ENCODE measurements at places on chromosomes 12 and 14. TPM values are rescaled to one million over a fixed set of nuclear protein-coding genes. Genes with fewer than 3 reads are reported as not detected.
A peak's percentile ranks its signal among the peaks of the same experiment; 100 is the strongest.

The SERPINA3 gene
- total RNA-seq: 248 TPM

The CLEC4D gene
- total RNA-seq: not detected

The GPR137C gene
- total RNA-seq: 0.50 TPM

The KLRF2 gene
- not detected for total RNA-seq

- H3K4me3 ChIP-seq: peak overlapping the region; percentile 11
- no peaks in the 10 kb centered on the region for H3K36me3 ChIP-seq
- H3K27ac ChIP-seq: peak overlapping the region; percentile 71
Observed at GRCh38 chr12:11724888-11725311, 75.4 kb downstream of the ETV6 start.

DNA sequence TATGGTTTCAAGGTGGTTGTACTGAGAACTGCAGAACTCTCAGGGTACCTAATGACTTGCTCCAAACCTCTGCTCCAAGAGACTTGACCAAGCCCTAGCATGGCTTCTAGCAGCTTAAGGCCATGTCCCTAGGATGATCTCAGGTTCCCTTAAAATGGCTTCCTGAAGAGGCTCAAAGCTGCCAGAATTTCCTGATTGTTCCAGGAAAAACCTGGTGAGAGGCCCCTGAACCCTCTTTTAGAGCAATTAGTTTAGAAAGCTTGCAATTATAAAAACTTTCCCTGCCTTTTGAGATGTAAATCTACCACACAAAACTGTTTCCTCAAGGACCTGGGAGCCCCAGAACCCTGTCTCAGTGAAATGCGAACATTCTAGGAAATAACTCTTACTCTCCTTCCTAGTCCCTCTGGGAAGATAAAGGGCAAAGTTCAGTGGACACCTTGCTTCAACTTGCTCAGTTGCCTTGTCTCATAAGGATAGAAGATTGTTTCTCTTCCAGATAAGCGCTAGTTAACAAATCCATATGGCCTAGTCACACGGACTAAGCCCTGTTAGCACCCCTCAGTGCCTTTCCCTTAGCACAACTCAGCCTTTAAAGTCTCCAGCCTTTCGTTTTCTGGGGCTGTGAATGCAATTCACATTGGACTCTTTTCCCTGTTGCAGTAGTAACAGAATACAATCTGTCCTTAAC lies 2.5 kb downstream of the CMAS start:
- peaks cover 48% of the 10 kb centered on the region for H3K4me1 ChIP-seq
- H3K27me3 ChIP-seq: no peaks in the 10 kb centered on the region
- no peak overlapping the region for H3K27ac ChIP-seq
- no peak for DNase-seq
- no peak overlapping the region for H3K4me3 ChIP-seq

GRCh38 chr12:27548301-27549199 lies 24.5 kb downstream of the PPFIBP1 start:
- no peaks in the 10 kb centered on the region for H3K27me3 ChIP-seq
- no peak overlapping the region for H3K4me3 ChIP-seq
- H3K27ac ChIP-seq: peak overlapping the region; percentile 65
- peaks cover 62% of the 10 kb centered on the region for H3K4me1 ChIP-seq
- no peak for DNase-seq
- H3K36me3 ChIP-seq: no peaks in the 10 kb centered on the region

DNA sequence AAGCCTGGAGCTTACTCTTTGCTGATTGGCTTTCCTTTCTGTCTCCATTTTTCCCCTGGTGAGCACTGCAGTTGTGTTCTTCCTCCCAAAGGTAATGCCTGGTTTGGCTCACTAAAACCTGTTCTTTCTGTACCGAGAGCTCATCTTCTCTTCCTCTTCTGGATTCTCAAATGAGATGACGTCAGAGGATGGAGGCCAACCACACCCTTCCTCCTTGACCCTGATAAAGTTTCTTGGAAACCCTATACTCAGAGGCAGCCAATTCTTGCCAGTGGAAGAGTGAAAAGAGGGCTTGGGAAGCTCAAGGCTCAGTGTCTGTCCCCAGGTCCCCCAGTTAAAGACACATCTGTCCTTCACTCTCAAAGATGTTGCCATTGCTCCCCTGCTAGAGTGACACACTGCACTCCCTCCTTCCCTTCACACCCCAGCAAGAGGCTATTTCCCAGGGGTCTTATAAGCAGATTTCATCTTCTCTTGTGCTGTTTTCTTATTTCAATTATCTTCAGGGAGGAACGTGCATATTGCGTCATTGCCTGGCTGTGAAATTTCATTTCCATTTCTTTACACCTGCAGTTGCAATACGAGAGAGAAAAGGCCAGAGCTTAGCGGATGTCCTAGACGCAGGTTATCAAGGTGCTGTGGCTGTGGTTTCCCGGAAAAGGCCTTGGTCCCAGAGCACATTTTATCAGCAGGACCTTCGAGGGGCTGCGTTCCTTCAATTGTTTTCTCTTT lies 27.3 kb downstream of the NTF3 start:
- H3K4me1 ChIP-seq: peaks cover 10% of the 10 kb centered on the region
- no peak overlapping the region for H3K4me3 ChIP-seq
- no peak overlapping the region for H3K27ac ChIP-seq
- no peaks in the 10 kb centered on the region for H3K36me3 ChIP-seq

GRCh38 chr12:91529829-91530228 lies 347.2 kb upstream of the DCN start:
- H3K36me3 ChIP-seq: no peaks in the 10 kb centered on the region
- no peaks in the 10 kb centered on the region for H3K4me1 ChIP-seq
- H3K4me3 ChIP-seq: no peak overlapping the region
- no peak for DNase-seq
- no peaks in the 10 kb centered on the region for H3K27me3 ChIP-seq
- no peak overlapping the region for H3K27ac ChIP-seq

DNA sequence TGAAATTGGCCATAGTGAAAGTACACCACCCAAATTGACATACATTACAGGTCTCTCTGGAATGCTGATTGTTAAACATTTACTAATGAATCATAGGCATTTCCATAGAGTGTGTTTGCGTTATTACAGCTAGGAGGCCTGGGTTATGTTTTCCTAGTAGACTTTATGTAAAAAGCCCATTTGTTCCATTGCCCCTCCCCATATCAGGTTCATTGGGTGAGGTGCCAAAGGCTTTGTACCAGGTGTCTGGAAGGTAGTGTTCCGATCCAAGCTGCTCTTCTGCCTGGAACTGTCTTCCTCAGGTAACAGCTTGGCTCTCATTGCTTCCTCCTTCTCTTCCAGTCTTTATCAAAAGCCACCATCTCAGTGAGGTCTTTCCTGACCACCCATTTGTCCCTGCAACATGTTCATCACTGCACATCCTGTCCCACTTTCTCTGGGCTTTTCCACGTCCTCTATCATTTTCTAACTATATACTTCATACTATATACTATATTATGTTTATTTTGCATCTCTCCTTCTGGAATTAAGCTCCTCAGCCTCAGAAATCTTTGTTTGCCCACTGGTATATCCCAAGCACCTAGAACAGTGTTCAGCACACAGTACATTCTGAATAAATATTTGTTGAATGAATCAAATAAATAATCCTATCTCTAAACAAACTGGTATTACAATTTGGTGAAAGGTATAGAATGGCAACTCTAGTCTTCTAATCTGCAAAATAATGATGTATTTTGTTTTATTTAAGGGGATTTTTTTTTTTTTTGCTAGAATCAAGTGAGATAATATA lies 252.3 kb downstream of the KTN1 start:
- no peaks in the 10 kb centered on the region for H3K36me3 ChIP-seq
- no peaks in the 10 kb centered on the region for H3K4me1 ChIP-seq

GRCh38 chr12:58513852-58514251 lies 406.5 kb downstream of the LRIG3 start:
- H3K4me1 ChIP-seq: no peaks in the 10 kb centered on the region
- no peaks in the 10 kb centered on the region for H3K36me3 ChIP-seq
- H3K27me3 ChIP-seq: no peaks in the 10 kb centered on the region
- no peak overlapping the region for H3K4me3 ChIP-seq
- peak; percentile 62 for DNase-seq

- no peak overlapping the region for H3K27ac ChIP-seq
- no peaks in the 10 kb centered on the region for H3K36me3 ChIP-seq
- no peaks in the 10 kb centered on the region for H3K27me3 ChIP-seq
- DNase-seq: no peak
- H3K4me3 ChIP-seq: no peak overlapping the region
Observed at GRCh38 chr12:19316425-19316824, 122.9 kb upstream of the AEBP2 start.

- no peaks in the 10 kb centered on the region for H3K36me3 ChIP-seq
- peaks cover 9% of the 10 kb centered on the region for H3K27me3 ChIP-seq
- no peaks in the 10 kb centered on the region for H3K4me1 ChIP-seq
Observed at GRCh38 chr14:104016873-104017650, 68.4 kb upstream of the ASPG start.

The NANOG gene
- total RNA-seq: not detected

- DNase-seq: no peak
- no peaks in the 10 kb centered on the region for H3K36me3 ChIP-seq
- H3K27ac ChIP-seq: no peak overlapping the region
- no peak overlapping the region for H3K4me3 ChIP-seq
- no peaks in the 10 kb centered on the region for H3K27me3 ChIP-seq
- peaks cover 11% of the 10 kb centered on the region for H3K4me1 ChIP-seq
Observed at GRCh38 chr12:93981411-93981810, 167.0 kb upstream of the PLXNC1 start.

DNA sequence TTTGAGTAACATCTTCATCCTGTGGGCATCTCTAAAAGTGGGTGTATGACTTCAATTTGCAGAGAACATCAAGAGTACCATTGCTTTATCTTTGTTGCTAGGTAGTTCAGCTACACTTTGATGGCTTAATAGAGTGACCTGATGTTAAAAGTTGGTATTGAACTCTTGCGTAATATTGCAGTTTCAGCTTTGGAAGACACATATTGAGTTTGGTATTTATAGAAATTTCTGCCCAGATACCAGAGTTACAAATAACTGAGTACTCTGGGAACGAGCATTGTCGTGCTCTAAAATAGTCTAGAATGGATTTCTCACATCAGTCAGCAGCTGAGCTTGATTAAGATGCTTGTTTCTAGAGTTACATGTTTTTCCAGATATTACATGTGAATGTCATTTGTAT lies 24.8 kb upstream of the AKAP5 start:
- peaks cover 7% of the 10 kb centered on the region for H3K4me1 ChIP-seq
- peaks cover 66% of the 10 kb centered on the region for H3K36me3 ChIP-seq
- DNase-seq: no peak
- no peak overlapping the region for H3K4me3 ChIP-seq
- H3K27me3 ChIP-seq: no peaks in the 10 kb centered on the region

The KRT6C gene
- total RNA-seq: not detected

DNA sequence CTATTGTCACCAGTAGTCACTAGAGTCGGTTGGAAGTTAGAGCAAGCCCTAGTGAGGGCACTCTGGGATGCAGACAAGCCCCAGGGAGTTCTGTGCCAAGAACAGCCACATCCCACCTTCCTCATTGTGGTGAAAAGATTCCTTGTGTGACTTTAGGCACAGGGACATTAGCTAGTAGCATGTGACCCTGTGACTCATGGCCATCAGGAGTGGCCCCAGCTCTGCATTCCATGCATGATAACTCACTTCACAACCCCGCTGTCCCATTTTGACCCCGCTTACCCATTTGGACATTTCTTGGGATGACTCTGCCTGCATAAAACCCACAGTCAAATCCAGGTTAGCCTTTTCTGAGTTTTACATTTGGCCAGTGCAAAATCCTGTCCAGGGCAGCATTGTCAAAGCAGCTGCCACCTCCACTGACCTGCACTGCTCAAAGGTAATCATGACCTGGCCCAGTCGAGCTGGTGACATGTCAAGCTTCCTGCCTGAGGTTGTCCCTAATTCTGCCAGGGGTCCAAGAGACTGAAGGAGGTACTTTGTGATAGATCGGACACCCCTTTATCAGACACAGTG lies 430.5 kb downstream of the DPF3 start:
- no peak overlapping the region for H3K27ac ChIP-seq
- H3K27me3 ChIP-seq: no peaks in the 10 kb centered on the region
- DNase-seq: no peak
- H3K36me3 ChIP-seq: no peaks in the 10 kb centered on the region
- H3K4me3 ChIP-seq: no peak overlapping the region

The ACSS3 gene
- 7.5 TPM for total RNA-seq

The NR2C1 gene
- total RNA-seq: 46.3 TPM

GRCh38 chr12:115102450-115102849 lies 418.5 kb upstream of the TBX3 start:
- H3K4me1 ChIP-seq: no peaks in the 10 kb centered on the region
- no peak overlapping the region for H3K4me3 ChIP-seq
- no peaks in the 10 kb centered on the region for H3K36me3 ChIP-seq
- DNase-seq: no peak
- no peak overlapping the region for H3K27ac ChIP-seq

DNA sequence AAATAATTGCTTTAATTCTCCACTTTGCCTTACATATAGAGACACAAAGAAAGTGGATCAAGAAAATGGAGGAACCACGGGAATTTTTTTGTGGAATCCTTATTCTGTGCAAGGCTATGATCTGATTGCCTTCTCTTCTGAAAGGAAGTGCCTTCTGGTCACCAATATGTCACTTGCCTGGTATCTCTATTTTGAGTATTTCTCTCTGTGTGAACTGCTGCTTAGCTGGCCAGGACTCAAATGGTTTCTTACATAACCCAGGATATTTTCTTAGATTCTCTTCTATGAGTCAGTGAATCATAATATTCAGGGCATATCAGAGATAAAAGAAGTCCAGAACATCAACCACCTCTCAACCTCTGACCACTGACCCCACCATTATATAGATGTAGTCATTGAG lies 156.1 kb downstream of the DIO2 start:
- peaks cover 13% of the 10 kb centered on the region for H3K4me1 ChIP-seq
- no peaks in the 10 kb centered on the region for H3K36me3 ChIP-seq
- H3K27me3 ChIP-seq: no peaks in the 10 kb centered on the region
- H3K27ac ChIP-seq: no peak overlapping the region

The ACOT6 gene
- not detected for total RNA-seq

The EXOC3L4 gene
- total RNA-seq: 1.2 TPM

DNA sequence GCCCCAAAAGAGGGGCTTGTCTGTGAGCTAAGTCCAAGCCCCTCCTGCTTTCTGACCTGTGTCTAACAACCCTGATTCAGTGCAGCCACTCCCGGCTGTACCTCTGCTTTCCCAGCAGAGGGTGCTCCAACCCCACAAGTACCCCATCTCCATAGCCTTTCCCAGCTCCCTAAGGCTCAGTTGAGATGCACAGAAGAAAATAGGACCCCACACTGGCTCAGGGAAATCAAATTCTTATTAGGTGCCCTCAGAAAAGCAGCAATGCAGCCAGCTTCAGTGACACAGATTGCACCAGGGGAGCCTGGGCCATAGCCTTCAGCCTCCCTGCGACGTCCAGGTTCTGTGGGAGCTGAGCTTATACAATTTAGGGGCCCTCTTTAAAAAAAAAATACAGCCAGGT lies 49.9 kb downstream of the LRRC74A start:
- H3K36me3 ChIP-seq: no peaks in the 10 kb centered on the region
- no peaks in the 10 kb centered on the region for H3K27me3 ChIP-seq
- H3K4me3 ChIP-seq: no peak overlapping the region
- no peak for DNase-seq
- H3K27ac ChIP-seq: no peak overlapping the region

The FGF23 gene
- total RNA-seq: not detected

- no peak for DNase-seq
- no peaks in the 10 kb centered on the region for H3K27me3 ChIP-seq
- no peak overlapping the region for H3K27ac ChIP-seq
- no peaks in the 10 kb centered on the region for H3K36me3 ChIP-seq
Observed at GRCh38 chr12:120039711-120040110, 50.7 kb downstream of the BICDL1 start.

GRCh38 chr14:66069830-66070541 lies 416.2 kb upstream of the CCDC196 start:
- no peak for DNase-seq
- H3K27ac ChIP-seq: no peak overlapping the region
- H3K27me3 ChIP-seq: no peaks in the 10 kb centered on the region
- no peaks in the 10 kb centered on the region for H3K4me1 ChIP-seq
- no peak overlapping the region for H3K4me3 ChIP-seq

The SERPINA9 gene
- not detected for total RNA-seq

GRCh38 chr14:76538648-76539008 lies 162.7 kb downstream of the ESRRB start:
- no peaks in the 10 kb centered on the region for H3K36me3 ChIP-seq
- H3K4me1 ChIP-seq: no peaks in the 10 kb centered on the region
- peaks cover 47% of the 10 kb centered on the region for H3K27me3 ChIP-seq

The LRTM2 gene
- total RNA-seq: not detected
